ENCODE measurements at places on chromosomes 13 and 19.
A peak's percentile ranks its signal among the peaks of the same experiment; 100 is the strongest.

DNA sequence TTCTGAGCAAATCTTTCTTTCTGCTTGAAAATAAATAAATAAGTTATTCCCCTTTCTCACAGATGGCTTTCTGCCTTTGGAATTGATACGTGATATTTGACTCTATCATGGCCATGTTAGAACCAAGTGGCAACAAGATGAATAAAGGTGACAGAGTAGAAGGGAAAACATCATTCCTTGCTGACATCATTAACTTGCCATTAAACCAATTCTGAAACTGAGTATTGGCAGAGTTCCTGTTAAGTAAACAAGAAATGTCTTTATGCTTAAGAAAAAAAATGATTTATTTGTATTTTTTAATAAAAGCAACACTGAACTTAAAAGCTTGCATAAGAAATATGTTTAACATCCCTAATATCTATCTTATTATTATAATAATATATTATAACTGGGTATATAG is 828.1 kb downstream of the PCDH9 start:
- DNase-seq, result peak; percentile 55

DNA sequence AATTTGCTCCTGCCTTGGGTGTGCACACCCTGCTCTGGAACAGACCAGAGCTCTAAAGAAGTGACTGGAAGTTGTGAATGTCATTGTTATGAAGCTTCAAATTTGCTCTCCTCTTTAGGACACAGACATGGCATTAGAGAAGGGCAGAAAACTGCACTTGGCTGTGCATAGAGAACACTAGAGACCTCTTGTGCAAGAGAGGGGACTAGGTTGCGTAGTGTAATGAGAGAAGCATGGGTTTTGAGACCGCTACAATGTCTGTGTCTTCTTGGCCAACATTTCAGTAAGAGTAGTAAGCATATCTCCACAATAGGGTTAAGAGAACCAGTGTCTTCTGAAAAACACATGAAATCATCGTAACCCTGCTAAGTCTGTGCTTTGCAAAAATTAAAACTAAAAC is 423.3 kb downstream of the SPRY2 start:
- DNase-seq, result no peak

DNA sequence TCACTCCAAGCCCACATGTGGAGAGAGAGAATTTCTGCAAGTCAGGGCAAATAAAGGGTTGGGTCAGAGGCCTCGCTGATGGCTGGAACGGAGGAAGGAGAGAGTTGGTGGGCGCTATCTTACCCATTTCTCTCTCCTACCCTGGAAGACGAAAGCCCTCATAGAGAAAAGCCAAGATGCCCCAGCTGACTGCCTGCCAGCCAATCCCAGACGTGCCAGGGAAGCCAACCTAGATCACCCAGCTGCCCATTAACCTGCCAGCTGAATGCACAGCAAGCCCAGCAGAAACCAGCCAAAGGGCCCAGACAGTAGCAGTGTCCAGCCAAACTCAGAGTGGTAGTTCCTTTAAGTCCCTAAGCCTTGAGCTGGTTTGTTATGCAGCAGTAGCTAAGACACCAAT is 167.0 kb upstream of the ZNF507 start:
- no peak for DNase-seq

- DNase-seq, result peak; percentile 40
Measured at GRCh38 chr19:48975947-48976847, 11.1 kb downstream of the FTL start.

DNA sequence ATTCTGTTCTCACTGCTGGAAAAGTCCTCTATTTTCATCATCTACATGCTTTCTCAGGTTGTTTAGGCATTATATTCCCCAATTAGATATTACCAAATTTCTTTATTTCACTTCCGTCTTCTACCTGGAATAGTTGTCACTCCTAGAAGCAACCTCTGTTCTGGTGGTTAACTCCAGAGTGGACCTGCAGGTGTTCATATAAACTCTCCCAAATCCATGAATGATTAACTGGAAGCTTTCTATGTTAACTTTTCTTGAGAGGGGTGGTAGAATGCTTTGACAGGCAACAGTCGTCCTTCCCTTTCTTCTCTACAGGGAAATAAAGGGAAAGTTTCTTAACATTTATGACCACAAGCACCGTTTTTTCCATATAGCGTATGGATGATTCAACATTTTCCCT is 48.4 kb upstream of the UFM1 start:
- DNase-seq, result no peak

DNA sequence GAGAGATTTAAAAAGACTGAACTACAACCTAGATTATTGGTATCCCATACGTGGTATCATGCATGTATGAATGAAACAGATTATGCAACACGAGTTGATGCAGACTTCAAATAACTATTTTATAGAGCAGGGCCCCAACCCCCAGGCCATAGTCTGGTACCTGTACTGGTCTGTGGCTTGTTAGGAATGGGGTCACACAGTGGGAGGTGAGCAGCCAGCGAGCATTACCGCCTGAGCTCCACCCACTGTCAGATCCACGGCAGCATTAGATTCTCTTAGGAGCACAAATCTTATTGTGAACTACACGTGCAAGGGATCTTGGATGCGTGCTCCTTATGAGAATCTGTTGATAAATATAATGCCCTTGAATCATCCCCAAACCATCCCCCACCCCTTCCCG is 320.2 kb downstream of the TBC1D4 start:
- no peak for DNase-seq

GRCh38 chr13:51635137-51635878 is 51.0 kb downstream of the WDFY2 start:
- no peak for DNase-seq

DNA sequence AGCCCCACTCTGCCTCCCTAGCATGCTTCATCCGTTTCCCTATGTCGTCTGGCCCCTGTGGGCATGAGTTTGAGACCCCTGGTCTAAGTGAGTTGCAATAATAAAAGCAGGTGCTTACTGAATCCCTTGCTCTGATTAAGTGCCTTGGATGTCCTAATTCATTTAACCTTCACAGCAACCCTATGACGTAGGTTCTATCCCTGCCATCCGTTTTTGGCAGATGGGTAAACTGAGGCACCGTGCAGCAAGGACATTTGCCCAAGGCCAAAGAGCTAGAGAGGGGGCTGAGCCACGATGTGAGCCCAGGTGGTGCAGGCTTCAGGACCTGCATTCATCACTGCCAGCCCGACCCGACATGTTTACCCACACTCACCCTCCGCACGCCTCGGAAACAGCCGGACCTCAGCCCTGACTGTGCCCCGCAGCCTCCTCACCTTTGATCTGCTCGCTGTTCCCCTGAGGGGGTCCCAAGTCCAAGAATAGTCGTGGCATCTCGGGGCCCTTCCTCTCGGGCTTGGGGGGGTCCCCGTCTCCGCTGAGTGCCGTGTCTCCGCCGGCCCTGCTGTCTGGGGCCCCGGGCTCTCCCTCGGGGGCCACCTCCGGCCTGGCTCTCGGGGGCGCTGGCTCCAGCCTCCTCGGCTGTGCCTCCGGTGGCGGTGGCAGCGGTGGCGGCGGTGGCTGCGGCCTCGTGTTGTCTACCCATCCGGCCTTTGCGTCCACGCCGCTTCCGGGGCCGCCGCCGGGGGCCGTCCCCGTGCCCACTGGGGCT is 14.5 kb downstream of the LMTK3 start:
- DNase-seq, result no peak

- no peak for DNase-seq
Measured at GRCh38 chr19:10422046-10422461, 1.7 kb downstream of the PDE4A start.

- DNase-seq, result no peak
Measured at GRCh38 chr19:50311723-50312635, 17.2 kb downstream of the KCNC3 start.

DNA sequence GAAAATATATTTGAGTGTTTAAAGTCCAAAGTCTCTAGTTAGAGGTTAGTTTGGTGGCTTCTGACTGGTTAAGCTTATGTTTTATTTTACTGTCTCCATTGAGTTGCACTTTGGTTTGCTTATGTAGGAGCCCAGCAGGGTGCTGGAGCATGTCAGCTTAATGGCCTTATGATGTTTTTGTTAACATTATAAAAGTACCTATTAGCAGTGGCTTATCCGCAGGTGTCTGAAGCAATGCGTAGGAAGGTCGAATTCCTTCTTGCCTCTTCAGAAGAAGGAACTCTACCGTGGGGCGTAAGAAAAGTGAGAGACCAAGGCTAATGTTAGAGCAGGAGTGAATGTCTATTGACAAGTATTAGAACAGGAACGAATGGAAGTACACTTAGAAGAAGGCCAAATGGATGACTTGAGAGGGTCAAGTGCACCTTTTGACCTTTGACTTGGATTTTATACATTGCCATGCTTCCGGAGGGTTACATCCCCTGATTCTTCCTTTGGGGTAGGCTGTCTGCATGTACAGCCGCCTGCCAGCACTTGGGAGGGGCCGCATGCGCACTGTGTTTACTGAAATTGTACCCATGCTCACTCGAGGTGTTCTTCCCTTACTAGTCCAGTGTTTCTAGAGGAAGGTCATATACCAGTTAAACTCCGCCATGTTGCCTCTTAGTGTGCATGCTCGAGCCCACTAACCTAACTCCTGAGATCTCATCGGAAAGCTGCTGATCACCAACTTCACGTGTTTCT is 793.9 kb upstream of the PCDH9 start:
- no peak for DNase-seq

DNA sequence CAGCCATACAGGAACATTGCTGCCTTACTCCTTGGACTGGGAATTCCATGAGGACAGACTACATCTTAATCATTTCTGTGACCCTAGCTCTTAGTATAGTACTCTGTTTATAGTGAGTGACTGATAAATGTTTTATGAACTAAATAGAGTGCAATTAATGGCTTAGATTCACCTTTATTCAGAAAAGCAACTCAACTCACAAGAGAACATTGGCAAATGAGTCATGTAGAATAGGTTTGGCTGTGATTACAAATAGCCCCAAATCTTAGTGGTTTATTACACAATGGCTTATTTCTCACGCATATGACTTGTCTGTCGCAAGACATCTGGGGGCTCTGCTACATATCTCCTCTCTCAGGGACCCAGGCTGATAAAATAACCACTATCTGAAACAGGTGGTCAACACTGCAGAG is 121.6 kb upstream of the KL start:
- DNase-seq, result peak; percentile 59

GRCh38 chr13:75353781-75354193 is 128.2 kb downstream of the TBC1D4 start:
- no peak for DNase-seq

DNA sequence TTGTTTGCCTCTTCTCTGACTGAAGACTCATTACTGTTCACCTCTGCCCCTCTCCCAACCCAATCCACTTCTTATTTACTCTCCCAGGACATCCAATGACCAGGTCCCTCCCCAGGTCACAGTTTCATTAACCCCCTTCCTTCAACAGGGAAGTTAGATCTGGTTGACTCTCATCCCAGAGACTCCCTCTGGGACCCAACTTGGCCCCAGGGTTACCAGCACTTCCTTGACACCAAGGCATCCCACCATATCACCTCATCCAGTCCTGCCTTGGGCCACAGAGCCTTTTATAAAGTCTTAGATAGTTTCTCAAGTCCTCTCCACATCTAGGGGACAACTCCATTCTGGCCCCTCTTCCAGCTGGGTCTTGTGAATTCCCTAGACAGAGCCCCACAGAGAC is 470.6 kb upstream of the TSHZ3 start:
- no peak for DNase-seq

DNA sequence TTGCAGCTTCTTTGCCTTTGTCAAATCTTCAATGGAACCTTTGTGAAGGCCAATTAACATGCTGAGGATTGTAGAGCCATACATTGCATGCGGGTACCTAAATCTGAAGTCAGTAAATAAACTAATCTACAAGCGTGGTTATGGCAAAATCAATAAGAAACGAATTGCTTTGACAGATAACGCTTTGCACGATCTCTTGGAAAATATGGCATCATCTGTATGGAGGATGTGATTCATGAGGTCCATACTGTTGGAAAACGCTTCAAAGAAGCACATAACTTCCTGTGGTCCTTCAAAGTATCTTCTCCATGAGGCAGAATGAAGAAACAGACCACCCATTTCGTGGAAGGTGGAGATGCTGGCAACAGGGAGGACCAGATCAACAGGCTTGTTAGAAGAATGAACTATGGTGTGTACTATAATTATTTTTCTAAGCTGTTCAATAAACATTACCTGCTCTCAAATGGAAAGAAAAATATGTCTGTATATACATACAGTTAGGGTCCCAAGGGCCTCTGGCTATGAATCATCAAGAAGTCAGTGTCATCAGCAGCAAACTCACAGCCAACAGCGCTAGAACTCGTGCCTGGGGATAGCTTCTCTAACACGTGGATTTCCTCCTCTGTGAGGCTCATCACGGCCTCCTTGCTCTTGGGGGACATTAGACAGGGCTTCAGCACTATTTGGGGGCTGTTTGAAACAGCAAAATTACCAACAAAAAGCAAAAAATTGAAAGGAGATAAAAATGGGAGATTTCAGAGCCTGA is 2.9 kb upstream of the CD70 start:
- DNase-seq, result no peak

- no peak for DNase-seq
Measured at GRCh38 chr13:90430127-90430526, 917.4 kb upstream of the MIR17HG start.

DNA sequence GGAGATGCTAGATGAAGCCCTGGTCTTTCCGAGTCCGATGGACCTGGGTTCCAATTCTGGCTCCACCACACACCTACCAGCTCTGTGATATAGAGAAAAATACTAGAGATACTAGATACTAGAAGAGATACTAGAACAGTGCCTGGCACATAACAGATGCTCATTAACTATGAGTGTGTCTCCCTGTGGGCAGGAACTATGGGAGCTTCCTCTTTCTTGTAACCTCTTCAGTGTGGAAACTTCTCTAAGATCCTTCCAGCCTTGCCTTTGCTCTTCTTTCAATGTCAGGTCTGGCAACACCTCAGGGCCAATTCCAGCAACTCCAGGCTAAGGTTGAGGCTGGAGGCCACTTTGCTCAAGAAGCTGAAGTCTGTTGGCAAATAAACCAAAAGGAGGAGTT is 143.9 kb downstream of the KATNAL1 start:
- no peak for DNase-seq

- no peak for DNase-seq
Measured at GRCh38 chr13:109199280-109199679, 569.9 kb downstream of the MYO16 start.

DNA sequence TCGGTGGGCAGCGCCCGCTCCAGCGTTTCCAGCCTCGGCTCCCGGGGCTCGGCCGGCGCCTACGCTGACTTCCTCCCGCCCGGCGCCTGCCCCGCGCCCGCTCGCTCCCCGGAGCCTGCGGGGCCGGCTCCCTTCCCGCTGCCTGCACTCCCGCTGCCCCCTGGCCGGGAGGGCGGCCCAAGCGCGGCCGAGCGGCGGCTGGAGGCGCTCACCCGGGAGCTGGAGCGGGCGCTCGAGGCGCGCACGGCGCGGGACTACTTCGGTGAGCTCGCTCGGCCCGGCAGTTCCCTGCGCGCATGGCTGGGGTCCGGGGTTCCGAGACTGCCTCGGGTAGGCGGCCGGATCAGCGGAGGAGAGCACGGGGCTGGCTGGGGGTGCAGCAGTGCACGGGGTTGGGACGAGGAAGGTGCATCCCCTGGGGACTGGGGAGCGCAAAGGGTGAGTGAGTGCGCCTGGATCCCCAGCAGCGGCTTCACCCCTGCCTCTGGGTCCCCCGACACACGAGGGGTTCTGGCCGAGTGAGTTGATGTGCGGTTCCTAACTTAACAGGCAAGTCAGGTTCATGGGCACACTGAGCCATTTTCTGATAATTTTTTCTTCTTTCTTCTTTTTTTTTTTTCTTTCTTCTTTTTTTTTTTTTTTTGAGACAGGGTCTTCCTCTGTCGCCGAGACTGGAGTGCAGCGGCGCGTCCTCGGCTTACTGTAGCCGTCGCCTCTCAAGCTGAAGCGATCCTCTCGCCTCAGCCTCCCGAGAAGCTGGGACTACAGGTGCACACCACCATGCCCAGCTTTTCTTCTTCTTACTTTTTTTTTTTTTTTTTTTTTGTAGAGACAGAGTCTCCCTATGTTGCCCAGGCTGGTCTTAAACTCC is 1.1 kb downstream of the WTIP start:
- DNase-seq, result peak; percentile 54

Measured in choroid plexus epithelial cell (primary cell).